NT2/D1 (cell line): ENCODE measurements at places on chromosomes 1 and 21.

DNA sequence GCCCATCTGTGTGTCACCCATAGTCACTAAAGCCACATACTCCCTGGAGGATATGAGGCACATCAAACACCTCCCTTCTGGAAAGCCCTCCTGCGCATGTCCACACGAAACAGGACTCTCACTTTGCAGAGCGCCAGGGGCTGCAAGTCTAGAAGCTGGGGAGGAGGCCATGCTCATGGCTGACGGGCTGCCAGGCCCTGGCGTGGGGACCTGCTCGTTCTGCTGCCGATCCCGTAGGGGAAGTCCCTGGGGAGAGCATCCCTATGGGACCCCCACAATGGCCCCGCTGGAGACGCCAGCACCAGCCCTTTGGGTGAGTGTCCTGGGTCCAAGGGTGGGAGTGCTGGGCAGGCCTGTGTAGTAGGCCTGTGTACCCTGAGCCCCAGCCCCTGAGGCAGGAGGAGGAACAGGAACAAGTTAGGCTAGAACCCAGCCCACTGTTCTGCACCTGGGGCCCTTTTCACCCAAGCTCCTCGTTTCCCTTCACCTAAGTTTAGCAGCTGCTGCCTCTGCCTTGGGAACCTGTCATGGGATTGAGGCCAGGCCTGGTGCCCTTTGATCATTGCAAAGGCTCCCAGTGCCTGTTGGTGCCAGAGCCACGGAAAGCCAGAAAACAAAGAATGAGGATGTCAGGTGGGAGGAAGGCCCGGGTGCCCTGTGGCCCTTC lies 9.9 kb downstream of the FAM3B start:
- DNase-seq: no peak

DNA sequence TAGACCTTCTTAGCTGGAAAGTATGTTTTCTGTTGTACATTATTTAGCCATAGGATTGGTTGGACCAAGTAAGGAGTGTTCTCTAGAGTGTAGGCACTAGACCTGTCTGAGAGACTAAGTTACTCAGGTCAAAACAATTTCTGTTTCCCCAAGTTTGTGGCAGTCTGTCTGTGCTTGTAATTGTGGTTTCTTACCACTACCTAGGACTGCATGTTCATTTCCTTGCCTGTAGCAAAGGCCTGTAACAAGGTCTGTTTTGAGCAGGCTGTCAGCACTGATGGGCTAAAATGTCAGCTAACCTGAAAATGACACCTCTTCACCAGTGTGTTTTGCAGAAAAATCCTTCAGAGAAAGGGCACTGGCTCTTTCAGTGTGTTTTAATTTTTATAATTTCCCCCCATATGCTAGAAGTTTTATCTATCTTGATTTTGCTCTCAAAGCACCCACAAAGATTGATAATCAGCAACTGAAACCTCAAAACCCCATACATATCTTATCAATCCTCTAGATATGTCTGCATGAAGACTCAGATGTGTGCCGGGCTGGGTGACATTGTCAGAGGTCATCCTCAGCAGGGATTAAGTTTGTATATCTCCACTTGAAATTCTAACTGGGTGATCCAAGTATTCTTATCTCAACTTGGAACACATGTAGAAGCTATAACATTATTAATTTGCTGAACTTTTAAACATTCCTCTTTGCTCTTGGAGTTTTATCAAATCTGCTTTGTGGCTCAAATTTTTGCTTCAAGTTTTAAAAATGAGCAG lies 50.7 kb upstream of the ST6GALNAC3 start:
- DNase-seq: no peak

DNA sequence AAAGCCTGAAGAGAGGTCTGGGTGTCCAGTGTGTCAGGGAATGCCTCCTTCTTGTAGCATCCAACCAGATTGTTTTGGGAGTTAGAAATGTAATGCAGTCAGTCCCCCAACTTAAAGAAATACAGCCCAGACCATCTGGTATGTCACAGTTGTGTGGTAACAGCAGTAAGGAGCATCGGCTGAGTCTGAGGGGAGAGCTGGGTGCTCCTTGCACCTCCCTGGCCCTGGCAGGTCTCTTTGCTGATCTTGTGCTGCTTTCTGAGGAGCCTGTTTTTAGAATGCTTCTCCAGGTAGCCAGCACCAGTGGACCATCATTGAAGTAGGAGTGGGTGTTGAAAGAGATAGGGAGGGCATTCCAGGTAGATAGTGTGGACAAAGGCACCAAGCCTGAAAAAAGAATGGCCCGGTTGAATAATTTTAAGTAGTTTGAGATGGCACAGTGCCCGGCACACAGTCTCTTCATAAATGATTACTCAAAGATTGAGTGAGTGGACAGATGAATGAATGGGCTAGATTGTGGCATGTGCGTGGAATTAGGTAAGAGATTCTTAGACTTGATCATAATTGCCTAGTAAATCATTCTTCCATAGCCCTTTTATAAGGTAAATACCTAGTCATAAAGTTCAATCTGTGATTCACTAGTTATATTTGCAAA lies 46.5 kb downstream of the LAMC1 start:
- DNase-seq: no peak

- DNase-seq: no peak
These were observed 60.9 kb downstream of the ABL2 start for GRCh38 chr1:179168536-179168935.

DNA sequence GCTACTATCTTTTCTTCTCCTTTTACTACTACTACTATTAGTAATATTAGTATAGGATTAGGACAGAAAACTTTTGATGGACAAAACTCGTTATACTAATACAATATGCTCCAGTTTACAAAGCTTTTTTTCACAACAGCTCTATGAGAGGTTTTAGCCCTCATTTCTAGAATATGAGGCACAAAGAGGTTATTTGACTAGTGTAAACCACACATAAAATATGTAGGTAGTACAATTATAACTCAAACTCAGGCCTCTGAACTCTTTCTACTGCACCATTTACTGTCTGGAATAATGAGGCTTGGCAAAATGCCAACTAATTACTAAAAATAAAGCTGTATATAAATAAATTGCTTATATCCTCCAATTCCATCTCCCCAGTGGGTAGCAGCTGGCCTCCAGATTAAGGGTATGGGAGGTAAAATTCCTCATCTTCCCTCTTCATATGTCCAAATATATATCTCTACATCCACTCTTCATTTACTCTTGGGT lies 99.9 kb downstream of the LYST start:
- no peak for DNase-seq

GRCh38 chr21:26225046-26225445 lies 54.5 kb upstream of the APP start:
- DNase-seq: no peak

DNA sequence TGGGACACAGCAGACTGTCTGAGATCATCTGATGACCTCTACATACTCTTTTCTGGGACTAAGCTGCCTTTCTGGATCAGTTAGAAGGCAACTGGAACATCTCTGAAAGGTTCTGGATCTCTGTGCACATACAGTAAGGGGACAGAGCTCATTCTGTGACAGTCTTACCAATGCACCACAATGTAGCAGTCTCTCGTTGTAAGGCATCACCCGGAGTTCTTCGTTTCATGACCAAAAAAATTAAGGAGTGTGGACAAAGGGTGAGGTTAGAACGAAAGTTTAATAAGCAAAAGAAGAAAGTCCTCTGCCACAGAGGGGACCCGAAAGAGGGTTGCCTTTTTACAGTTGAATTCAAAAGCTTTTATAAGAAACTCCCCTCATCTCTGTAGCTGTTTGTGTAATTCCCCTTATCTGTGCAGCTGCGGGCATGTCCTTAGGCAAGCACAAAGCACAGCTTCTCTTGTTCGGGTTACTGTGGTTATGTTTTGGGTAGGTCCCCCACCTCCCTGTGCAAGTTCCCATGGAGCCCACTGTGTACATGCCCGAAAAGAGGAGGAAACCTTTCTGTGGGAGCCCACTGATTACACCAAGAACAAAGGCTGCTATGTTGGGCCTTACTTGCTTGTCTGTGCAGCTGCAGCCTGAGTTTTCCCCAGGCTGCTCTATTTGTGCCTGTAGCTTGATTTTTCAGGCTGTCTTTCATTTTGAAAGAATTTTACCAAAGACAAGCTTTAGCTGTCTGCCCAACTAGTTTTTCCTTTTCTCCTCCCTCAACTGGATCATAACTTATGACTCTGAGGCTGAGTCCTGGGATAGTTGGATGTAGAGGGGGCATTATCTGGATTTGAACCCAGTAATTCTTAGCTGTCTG lies 53.1 kb upstream of the CACNA1E start:
- DNase-seq: no peak

DNA sequence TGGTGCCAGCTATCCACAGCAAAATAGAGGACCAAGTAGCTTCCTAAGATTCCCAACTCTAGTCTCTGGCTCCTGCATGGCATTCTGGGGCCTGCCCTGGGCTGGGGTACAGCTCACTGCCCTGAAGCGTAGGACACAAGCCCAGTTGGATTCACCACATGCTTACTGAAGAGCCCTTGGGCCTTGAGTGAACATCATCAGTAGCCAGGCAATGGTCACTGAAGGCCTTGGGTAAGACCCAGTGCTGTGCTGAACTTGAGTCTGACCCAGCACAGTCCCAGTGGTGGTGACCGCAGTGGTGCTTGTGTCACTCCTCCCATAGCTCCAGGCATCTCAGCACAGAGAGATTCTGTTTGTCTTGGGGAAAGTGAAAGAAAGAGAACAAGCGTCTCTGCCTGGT lies 7.7 kb upstream of the LCE3A start:
- DNase-seq: no peak

DNA sequence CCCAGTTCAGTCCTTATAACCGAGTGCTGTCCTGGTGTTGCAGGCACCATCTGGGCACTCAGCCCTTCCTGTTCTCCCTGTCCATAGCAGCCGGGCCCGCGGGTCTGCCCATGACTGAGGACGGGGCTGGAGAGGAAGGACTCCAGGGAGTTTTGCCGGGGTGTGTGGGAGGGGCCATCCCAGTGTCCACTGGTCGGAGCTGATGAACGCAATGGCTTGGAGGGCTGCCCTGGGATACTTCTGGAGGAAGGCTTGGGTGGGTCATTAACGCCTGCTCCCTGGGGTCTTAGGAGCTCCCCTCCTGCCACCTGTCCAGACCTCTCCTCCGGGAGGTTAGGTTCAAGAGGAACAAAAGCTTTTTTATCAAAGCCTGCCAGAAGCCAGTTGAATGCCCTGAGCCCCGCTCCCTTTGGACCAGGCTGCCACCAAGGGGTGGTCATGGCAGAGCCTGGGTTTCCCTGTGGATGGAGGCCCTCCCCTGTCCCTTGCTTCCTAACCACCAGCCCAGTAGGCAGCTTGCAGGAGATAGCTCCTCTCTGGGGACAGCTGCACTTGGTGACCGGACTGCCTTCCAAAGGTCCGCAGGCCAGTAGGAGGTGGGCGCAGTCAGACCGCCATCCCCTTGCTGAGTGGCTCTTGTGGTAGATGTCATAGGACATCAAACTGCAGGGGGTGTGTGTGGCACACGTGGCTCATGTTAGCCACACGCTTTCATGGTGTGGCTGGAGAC lies 61.3 kb downstream of the TRIM11 start:
- no peak for DNase-seq

DNA sequence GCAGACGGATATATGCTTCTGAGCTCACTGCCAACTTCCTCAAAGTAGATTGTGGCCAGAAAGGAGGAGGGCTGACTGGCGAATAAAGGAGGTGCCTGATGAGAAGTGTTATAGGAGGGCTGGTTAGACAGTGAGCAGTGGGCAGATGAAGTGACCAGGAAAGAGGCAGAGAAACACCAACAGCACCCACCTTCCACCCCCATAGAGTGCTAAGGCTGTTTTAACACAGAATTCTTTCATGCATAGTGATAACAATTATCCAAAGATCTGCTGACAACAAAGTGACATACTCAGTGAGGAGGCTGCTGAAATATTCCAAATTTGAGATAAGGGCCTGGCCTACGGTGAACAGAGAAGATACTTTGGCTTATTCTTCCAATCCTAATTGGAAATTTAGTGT lies 21.2 kb upstream of the MTR start:
- no peak for DNase-seq

- no peak for DNase-seq
These were observed 494 bp downstream of the SF3B4 start for GRCh38 chr1:149927056-149927562.

GRCh38 chr1:17136936-17137335 lies 17.7 kb upstream of the PADI2 start:
- no peak for DNase-seq

DNA sequence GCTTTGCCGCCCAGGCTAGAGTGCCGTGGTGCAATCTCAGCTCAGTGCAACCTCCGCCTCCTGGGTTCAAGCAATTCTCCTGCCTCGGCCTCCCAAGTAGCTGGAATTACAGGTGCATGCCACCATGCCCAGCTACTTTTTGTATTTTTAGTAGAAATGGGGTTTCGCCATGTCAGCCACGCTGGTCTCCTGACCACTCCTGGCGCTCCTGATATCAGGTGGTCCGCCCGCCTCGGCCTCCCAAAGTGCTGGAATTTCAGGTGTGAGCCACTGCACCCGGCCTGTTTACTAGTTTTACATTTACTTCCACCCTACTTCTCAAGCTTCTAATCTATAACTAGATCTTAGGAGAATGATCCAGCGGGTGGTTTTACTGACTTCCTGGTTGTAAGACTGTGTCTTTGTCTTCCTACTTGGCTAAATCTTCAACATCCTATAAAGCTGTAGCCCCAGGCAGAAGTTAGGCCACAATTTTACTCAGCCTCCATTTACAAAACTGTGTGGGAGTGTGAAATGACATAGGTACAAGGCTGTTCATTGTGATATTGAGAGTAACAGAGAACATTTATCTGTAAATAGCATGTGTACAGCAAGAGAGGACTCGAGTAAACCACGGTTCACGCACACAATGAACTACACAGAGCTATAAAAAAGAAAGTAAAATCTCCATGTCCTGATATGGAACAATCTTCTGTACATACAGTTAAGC lies 9.6 kb upstream of the POU2F1 start:
- DNase-seq: no peak

DNA sequence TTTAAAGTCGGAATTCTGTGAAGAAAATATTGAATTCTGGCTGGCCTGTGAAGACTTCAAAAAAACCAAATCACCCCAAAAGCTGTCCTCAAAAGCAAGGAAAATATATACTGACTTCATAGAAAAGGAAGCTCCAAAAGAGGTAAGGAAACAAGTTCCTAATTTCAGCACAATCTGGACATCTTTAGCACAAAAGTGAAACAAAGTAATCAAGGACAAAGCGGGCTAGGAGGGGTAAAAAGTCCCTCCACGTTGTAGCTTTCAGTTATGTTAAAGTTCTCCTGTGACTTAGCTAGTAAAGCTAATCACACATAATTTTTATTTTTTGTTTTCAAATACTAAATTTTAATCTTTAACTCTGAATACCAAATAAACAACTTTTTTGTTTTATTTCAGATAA lies 2.2 kb downstream of the RGS2 start:
- DNase-seq: no peak

- DNase-seq: peak; percentile 92
These were observed 35.6 kb upstream of the TMEM61 start for GRCh38 chr1:54944610-54945392.

GRCh38 chr1:214361636-214362035 lies 80.7 kb downstream of the SMYD2 start:
- DNase-seq: no peak

GRCh38 chr1:16077406-16078245 lies 4.2 kb upstream of the FAM131C start:
- DNase-seq: no peak

- no peak for DNase-seq
These were observed 210.3 kb downstream of the SETD4 start for GRCh38 chr21:35850029-35850428.
